ENCODE measurements at places on chromosomes 16 and 17.
A peak's percentile ranks its signal among the peaks of the same experiment; 100 is the strongest.

- no peak for DNase-seq
These were observed 1.9 kb upstream of the AXIN1 start for GRCh38 chr16:354291-354881.

- peak; percentile 20 for DNase-seq
These were observed 14.0 kb downstream of the FMNL1 start for GRCh38 chr17:45235416-45236281.

DNA sequence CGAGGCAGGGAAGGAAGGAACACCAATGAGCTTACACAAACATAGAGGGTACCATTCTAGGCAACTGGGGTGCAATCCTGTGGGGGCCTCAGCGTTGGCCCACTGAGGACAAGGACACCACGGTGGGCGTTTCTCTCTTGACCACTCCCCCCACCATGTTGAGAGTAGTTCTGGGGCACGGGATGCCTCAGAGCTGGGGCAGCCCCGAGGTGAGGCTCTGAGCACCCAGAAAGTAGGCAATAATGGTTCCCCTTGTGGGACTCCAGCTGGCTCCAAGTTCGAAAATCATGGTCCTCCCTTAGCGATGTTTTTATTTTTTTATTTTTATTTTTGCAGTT lies 5.1 kb downstream of the PRSS21 start:
- no peak for DNase-seq

GRCh38 chr17:15264542-15264941 lies 584 bp downstream of the PMP22 start:
- DNase-seq, result no peak

- DNase-seq, result no peak
These were observed 94.3 kb downstream of the CYLD start for GRCh38 chr16:50836121-50836621.

- DNase-seq, result no peak
These were observed 59.4 kb downstream of the NUP93 start for GRCh38 chr16:56789360-56789759.

- no peak for DNase-seq
These were observed 9.0 kb upstream of the MTSS2 start for GRCh38 chr16:70694868-70695218.

- DNase-seq, result no peak
These were observed 18.4 kb downstream of the KDM8 start for GRCh38 chr16:27221576-27222248.

GRCh38 chr16:2295056-2295798 lies 27.3 kb upstream of the RNPS1 start:
- DNase-seq, result no peak

GRCh38 chr17:36752096-36752888 lies 150.9 kb downstream of the MRM1 start:
- DNase-seq, result no peak

DNA sequence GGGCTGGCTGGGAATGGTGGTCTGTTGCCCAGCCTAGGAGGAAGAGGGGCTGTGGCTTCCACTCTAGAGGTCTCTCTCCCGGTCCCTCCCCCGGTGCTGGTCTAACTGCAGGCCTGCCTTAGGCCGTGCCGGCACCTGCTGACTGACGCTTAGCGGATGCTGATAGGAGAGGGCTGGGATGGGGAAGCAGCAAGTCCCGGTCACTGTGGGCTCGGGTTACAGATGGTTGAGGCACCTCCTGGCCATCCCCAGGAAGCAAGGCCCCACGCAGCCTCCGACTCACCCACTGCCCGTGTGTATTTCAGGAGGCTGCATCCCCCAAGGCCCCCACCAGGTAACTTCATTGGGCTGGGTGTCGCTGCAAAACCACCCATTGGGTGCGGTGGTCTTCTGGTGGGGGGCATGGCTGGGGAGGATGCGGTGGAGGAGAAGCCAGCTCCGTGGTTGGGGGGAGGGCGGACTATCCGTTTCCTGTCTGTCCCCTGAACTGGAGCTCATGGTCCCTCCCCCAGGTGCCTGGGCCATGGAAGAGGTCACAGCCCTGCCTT lies 278.9 kb downstream of the SEC14L1 start:
- no peak for DNase-seq

GRCh38 chr16:55297910-55298479 lies 26.0 kb upstream of the IRX6 start:
- DNase-seq, result no peak

GRCh38 chr16:30541502-30542329 lies 7.1 kb upstream of the ZNF747 start:
- DNase-seq, result no peak

GRCh38 chr17:57108671-57109392 lies 23.8 kb downstream of the AKAP1 start:
- no peak for DNase-seq

GRCh38 chr16:86044241-86044671 lies 145.3 kb downstream of the IRF8 start:
- no peak for DNase-seq

DNA sequence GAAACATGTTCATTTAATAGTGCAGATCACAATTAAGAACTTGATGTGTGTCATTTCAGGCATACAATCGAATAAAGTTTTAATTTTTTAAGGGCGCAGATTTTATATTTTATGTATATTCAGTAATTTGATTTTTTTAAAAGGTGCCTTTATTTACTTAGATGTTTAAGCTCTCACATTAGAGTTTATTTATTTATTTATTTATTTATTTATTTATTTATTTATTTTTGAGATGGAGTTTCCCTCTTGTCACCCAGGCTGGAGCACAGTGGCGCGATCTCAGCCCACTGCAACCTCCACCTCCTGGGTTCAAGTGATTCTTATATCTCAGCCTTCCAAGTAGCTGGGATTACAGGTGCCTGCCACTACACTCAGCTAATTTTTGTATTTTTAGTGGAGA lies 3.8 kb downstream of the B4GALNT2 start:
- DNase-seq, result no peak

GRCh38 chr17:51228161-51228560 lies 31.7 kb downstream of the MBTD1 start:
- no peak for DNase-seq

- DNase-seq, result no peak
These were observed 834 bp upstream of the STAT3 start for GRCh38 chr17:42389135-42389417.

GRCh38 chr16:50478773-50479149 lies 69.4 kb upstream of the NKD1 start:
- DNase-seq, result no peak

DNA sequence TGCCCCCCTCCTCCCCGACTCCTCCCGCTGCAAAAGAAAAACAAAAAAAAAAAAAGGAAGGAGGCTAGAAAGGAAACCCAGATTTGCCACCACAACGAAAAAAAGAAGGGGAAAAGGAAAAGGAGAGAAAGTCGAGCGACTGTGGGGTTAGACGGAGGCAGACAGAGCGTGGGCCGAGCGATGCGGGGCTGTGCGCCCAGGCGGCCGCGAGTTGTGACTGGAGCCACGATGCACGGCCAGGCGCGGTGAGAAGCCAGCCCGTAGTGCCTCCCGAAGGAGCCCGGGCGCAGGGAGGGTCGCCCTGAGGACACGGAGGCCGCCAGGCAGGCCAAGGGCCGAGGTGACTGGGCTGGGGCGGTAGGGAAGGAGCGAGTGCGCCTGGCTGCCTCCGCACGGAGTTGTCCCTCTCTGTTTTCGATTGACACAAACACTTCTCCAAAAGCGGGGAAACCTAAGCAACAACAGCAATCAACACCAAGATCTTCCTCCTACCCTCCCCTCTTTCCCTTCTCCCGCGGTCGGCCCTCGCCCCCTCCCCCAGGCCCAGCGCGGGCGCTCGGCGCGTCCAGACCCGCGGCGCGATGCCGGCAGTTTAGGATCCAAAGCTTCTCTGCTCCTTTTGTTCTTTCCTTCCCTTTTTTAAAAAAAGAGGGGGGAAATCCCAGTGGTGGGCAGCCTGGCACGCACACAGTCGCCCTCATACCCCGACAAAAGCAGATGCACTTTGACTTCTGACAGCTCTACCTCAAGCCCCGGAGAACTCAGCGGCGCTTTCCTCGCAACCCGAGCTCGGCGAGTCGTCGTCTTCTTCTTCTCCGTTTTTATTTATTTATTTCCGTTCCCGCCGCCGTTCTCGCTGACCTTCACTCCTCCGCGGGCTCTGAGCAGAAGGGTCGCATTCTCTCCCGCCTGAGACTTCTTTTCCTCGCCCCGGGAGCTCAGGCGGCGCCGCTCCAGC lies at the start of gene LHX1:
Gene LHX1, plus strand, starts transcription at position 475 of the 958 bp plus-strand sequence. CDS start 723 bp downstream, outside the sequence.
- no peak for DNase-seq

GRCh38 chr17:35895636-35896587 lies 15.8 kb upstream of the CCL5 start:
- no peak for DNase-seq

DNA sequence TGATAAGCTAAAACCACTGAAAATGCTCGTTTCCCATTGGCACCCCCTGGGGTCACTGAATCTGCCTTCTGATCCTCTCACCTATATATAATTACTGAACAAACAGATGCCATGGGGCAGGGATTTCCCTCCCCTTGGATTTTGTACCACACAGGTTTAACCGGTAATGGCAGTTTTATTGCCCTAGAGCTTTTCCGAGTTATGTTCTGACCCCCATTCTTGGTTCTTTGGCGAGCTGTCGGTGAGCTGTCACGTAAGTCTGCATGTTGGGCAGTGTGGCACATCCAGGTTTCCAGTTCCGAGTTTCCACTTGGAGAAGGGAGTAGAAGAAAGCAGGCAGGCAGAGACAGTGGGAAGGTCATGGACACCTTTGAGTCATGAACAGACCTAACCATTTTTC lies 7.1 kb downstream of the TMEM97 start:
- DNase-seq, result no peak

- no peak for DNase-seq
These were observed 6.6 kb upstream of the PIK3R6 start for GRCh38 chr17:8873801-8874715.

- no peak for DNase-seq
These were observed 4.7 kb downstream of the CBFA2T3 start for GRCh38 chr16:88972349-88972748.

GRCh38 chr16:947255-947921 lies 23.4 kb downstream of the LMF1 start:
- DNase-seq, result no peak

GRCh38 chr16:78127130-78127529 lies 27.7 kb downstream of the WWOX start:
- no peak for DNase-seq

DNA sequence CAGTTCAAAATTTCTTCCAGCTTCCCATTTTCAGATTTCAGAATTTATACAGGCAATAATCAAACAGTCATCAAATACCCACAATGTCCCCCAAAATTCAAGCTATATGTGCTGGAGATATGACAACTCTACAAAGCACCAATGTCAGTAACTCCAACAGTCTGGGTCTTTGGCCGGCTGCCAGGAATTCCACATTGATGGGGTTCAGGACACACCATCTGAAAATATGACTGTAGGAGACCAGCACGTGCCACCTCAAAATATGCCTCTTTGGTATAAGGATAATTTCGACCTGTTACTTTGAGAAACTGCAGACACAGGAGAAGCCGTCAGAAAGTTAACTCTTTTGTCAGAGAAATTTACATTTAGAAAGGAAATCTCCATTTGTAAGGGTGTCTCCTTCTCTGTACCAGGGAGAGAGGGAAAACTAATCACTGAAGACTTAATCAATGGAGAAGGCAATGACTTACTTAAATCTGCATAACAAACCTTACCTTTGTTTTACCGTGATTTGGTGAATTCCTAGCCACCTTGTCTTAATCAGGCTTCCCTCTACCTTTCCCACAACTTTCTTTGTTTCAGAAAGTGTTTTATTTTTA lies 594.3 kb upstream of the CDH5 start:
- no peak for DNase-seq

Measured in NCI-H1048 (cell line).